ENCODE measurements at places on chromosomes 2 and 18.

- DNase-seq, result no peak
Measured at GRCh38 chr2:98900721-98901120, 35.3 kb downstream of the CRACDL start.

DNA sequence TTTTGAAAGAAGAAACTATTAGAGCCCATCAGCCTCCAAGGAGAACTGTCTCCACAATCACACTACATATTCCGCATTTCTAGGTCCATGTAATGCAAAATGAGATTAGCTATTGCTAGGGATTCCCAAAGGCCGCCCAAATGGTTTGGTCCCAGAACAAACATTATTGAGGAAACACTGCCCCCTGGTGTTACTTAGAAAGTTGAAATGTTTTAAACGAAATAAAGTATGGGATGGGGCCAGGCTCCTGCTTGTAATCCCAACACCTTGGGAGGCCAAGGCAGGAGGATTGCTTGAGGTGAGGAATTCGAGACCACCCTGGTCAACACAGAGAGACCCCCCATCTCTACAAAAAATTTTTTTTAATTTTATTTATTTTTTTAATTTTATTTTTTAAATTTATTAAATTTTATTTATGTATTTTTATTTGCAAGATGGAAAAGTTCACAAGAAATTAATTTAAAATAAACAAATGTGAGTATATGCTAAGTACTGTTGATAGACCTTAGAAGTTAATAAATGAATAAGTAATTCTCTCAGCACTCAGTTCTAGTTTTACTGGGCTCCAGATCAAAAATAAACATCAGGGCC, 5.5 kb downstream of the NHEJ1 start:
- peak; percentile 63 for DNase-seq

DNA sequence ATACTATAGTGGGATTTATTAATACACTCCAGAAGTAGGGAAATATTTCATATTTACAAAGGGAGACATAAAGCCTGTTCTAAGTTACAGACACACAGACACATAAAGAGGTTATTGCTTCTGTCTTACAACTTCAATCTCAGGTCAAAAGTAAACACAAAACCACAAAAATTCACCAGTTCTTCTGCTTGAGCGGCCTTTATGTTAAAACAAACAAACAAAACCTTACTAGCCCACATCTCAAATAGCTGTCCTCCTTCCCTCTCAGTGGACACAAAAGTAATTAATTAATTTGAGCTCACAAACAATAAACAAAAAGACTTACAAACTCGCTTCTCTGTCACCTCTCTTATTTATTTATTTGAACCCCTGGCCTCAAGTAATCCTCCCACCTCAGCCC, 1.5 kb upstream of the ASNSD1 start:
- no peak for DNase-seq

DNA sequence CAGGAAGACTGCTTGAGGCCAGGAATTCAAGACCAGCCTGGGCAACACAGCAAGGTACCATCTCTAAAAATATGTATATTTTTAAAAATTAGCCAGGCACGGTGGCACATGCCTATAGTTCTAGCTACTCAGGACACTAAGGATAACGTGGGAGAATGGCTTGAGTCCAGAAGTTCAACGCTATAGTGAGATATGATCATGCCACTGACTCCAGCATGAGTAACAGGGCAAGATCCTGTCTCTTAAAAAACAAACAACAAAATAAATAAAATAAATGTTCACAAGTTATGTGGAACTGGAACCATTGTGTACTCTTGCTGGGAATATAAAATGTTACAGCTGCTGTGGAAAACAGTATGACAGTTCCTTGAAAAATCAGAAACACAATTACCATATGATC, 47.2 kb downstream of the USP34 start:
- DNase-seq, result no peak

DNA sequence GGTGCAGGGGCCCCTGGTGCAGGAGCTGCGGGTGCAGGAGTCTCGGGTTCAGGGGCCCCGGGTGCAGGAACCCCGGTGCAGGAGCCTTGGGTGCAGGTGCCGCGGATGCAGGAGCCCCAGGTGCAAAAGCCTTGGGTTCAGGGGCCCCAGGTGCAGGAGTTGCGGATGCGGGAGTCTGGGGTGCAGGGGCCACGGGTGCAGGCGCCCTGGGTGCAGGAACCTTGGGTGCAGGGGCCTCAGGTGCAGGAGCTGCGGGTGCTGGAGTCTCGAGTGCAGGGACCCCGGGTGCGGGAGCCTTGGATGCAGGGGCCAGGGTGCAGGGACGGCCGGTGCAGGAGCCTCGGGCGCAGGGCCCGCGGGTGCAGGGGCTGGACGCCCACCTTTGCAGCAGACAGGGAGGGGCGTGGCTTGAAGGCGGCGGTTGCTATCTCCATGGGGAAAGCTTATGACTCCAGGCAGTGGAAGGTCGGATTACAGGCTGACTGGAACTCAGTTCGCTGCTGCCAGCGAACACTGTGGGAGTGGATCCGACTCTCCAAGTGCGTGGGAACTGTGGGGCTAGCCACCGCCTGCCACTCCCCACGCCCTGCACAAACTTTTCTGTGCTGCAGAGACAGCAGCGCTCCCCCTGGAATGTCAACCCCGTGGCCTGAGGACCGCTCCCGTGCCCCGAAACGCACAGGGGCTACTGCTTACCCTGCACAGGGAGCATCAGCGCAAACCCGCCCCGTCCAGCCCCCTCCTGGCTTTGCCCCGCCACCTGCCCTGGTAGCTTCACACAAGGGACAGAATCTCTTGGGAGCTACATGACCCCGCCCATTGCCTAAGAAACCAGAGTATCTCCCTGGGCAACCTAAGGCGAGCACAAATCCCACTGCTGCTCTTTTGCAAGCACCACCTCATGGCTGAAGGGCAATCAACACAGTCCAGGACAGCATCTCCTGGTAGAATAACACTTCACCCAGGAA, 40.3 kb downstream of the COPS9 start:
- DNase-seq, result peak; percentile 56

GRCh38 chr2:56985609-56986008, 801.8 kb downstream of the CCDC85A start:
- no peak for DNase-seq

GRCh38 chr18:51051105-51051712, 21.2 kb downstream of the SMAD4 start:
- DNase-seq, result peak; percentile 22

- DNase-seq, result no peak
Measured at GRCh38 chr2:150997066-150997465, 264.6 kb downstream of the RBM43 start.

GRCh38 chr2:206392118-206392517, 51.2 kb upstream of the ADAM23 start:
- DNase-seq, result peak; percentile 53

DNA sequence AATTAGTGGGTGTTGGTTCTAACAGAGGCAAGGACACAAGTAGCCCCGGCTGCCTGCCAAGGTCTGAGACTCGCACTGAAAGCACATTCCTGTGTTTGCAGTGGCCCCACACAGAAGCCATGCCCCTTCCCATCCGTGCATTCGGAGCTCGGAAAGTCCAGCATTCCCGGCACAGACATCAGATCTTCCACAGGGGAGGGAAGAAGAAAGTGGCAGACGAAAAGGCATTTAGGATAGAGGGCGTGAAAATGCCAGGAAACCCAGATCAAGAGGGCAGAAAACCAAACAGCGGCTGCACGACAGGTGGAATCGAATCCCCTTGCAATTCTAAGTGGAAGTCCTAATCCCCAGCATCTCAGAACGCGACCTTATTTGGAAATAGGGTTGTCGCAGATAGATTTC, 105.5 kb upstream of the ASB18 start:
- DNase-seq, result no peak

GRCh38 chr2:96907115-96908041, 37.5 kb upstream of the SEMA4C start:
- peak; percentile 89 for DNase-seq

DNA sequence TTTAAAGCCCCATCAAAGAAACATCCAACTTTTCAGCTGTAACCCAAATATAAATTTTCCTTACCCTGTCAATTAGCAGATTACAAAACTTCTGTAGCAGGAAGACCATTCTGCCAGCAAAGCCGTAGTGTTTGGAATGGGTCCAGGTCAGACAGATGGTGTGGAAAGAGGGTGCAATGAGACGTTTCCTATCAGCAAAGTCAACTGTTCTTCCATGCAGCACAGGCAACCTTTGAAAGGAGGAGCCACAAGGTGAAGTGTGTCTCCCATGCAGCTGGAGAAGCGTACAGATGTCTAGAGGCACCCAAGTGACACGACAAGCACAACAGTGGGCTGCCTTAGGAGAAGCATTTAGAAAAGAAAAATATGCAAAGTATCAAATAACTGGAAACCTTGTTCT, 83.7 kb downstream of the SP3 start:
- no peak for DNase-seq

GRCh38 chr18:33605250-33605649, 27.2 kb downstream of the ASXL3 start:
- no peak for DNase-seq

GRCh38 chr2:201936817-201937216, 96.8 kb upstream of the FZD7 start:
- DNase-seq, result no peak

DNA sequence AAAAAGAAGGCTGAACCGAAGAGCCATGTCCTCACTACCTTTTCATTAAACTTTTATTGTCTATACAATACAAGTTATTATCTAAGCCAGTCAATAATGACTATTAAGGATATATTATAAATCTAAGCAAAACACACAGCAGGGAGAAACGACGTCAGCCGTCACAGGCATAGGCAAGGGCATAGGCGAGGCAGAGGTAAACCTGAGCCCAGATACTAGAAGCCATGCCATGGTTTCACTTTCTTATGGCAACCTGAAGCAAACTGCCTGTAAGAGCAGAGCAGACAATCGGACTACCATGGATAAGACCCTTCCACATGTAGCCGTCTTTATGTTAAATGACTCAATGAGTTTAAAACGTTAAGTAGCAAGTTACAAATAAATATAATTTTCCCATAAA, 238.5 kb upstream of the ZNF521 start:
- DNase-seq, result no peak

GRCh38 chr2:205948883-205949282, 137.1 kb downstream of the INO80D start:
- DNase-seq, result no peak

DNA sequence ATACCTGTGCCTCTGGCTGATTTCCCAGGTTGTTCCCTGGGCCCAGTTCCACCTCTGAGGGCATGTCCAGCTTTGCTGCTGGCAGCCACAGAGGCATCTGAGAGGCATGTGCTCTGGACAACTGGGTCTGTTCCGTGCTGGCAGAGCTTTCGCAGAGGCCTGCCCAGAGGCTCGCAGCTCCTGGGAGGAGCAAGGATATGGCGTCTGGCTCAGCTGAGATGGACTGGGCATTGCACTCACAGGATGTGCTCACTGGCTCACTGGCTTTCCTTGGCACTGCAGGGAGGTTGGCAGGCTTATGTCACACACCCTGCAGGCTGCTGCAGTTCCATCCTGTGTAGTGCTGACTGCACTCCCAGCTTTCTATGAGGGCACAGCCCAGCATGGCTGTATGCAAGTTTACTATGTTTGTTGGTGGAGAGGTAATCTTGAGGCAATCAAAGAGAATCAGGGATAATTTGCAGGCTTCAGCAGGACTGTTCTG, 172.3 kb downstream of the PRKCE start:
- no peak for DNase-seq

GRCh38 chr2:46315103-46315890, 18.1 kb downstream of the EPAS1 start:
- no peak for DNase-seq

- DNase-seq, result no peak
Measured at GRCh38 chr2:80028584-80028983, 276.0 kb downstream of the LRRTM1 start.

DNA sequence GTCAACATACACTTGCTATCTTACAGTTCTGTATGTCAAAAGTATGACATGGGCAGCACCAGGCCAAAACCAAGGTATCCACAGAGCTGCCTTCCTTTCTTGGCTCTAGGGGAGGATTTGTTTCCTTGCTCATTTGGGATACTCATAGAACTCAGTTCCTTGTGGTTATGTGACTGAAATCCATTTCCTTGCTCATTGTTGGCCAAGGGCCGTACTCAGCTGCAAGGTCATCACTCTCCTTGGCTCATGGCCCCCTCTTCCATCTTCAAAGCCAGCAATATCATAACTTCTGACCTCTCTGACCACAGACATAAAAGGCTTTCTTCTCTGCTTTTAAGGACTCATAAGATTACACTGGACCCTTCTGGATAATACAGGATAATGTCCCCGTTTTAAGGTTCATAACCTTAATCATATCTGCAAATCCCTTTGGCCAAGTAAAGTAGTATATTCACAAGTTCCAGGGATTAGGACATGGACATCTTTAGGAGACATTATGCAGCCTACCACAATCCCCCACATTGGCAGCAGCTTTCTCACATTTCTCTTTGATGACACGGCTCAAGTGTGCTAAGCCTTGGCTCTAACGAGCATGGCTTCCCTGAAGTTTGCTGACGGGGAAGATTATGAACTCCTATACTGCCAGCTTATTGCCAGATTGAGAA, 20.9 kb downstream of the TMEM237 start:
- DNase-seq, result no peak

DNA sequence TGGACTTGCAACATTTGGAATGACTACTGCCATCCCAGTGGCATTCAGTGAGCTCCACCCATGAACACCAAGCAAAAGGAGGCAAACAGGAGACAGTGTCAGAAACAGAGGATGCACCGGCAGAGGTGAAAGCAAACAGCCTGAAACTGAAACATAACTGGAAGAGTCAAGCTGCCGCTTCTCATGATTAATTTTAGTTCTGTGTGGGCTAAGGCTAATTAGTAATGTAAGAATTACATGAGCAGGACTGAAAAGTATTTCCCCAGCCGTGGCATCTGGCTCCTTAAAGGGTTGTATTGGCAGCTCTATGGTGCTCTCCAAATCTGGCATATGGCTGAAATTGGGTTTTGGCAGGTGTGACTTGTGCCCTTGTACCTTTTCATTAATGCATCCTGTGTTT, 1108.1 kb downstream of the TSN start:
- no peak for DNase-seq

GRCh38 chr2:88667219-88667618, 24.3 kb upstream of the RPIA start:
- no peak for DNase-seq

GRCh38 chr2:171529914-171530313, 7.6 kb downstream of the CYBRD1 start:
- no peak for DNase-seq

- no peak for DNase-seq
Measured at GRCh38 chr2:239096676-239097427, 249.0 kb downstream of the TWIST2 start.
